ENCODE measurements at places on chromosomes 12 and 14.

- DNase-seq: no peak
These were observed 14.0 kb downstream of the TAMALIN start for GRCh38 chr12:52020539-52021336.

GRCh38 chr14:88023658-88024187 lies 18.8 kb downstream of the GPR65 start:
- no peak for DNase-seq

- DNase-seq: no peak
These were observed 1.4 kb upstream of the STON2 start for GRCh38 chr14:81401420-81402122.

DNA sequence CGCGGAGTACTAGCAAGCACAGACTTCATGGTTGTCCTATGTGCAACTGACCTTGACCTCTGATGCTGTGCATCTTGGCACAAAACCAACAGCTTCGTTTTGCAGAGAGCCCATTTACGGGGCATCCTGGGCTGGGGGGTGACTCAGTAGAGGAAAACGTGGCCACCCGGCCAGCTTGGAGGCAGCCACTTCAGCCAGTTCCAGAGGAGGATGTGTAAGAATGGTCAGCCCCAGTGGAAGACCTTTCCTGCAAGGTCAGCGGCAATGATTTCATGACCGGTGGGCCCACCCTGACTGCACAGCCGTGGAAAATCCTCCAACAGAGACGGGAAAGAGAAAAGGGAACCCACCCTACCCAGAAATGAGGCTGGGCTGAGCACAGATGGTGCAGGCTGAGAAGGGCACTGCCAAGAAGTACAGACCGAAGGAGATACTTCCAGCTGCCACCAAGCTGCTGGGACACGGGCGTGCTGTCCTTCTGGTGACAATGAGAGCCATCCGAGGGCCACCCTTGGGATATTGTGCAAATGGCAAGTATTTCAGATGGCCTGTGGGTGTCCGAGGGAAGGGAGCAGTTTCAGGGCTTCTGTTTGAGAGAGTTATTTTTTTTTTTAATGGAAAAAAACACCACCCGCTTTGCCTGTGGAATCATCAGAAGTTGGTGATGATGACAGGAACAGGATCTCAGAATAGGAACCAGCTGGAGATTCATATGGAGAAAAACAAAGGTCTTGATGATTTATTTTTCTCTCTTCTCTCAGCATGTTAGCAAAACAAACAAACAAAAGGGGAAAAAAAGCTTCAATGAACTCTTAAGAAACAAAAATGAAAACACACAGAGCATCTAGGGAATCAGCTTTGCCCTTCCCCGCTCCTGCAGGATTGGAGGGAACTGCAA lies 120.2 kb upstream of the RFLNA start:
- DNase-seq: no peak

DNA sequence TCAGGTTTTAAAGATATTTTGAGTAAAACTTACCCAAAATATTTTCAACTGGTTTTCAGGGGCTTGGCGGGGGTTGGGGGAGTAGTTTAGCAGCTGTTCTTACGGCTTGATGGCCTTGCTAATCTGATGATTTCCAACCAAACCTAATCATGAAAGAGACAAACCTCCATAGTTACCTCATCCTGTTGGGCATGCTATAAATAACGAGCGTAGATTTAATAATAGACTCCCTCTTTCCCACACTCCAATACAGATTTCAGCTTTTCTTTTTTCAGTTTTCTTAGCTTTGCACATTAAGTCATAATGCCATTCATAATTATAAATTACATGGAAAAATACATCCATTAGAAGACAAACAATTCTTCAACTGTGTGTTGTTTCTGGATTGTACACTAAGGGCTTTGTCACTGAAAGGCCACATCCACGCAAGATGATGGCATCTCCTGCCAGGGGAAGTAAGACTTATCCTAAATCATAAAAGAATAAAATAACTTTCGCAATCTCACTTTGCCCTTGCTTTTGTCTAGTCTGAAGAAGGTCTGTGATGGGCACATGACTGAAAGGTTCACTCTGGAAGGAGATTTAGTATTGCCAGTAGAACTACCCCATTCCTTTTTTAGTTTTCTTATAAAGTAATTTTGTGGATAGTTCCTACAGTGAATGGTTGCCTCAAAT lies 23.2 kb downstream of the ITPR2 start:
- DNase-seq: no peak

- no peak for DNase-seq
These were observed 57.0 kb upstream of the ETV6 start for GRCh38 chr12:11592484-11592883.

DNA sequence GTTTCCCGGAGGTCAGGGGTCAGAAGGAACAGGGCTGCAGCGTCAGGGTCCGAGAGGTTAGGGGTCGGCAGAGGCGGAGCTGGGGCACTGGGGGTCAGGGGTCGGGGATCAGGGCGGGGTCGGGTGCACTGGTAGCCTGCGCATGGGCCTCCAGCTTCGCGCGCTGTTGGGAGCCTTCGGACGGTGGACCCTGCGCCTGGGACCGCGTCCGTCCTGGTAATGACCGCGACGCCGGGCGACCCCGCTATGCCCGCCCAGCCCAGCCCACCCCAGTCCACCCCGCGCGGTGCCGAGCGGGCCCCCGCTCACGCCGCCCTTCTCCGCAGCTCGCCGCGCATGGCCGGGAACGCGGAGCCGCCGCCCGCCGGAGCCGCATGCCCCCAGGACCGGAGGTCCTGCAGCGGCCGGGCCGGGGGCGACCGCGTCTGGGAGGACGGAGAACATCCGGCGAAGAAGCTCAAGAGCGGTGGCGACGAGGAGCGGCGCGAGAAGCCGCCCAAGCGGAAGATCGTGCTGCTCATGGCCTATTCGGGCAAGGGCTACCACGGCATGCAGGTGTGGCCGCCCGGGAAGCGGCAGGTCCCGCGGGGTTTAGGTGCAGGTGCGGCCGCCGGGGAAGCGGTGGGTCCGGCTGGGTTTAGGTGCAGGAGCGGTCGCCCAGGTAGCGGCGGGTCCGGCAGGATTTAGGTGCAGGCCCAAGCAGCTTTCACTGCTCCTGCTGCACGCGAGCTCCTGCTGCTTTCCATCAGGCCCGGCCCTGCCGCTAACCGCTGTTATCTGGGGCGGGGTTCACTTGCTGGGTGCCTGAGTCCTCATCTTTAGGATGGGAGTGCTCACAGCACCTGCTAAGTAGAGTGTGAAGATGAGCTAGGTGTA lies 743 bp downstream of the PUS1 start:
- peak; percentile 8 for DNase-seq

GRCh38 chr14:59852350-59852749 lies 18.2 kb downstream of the RTN1 start:
- no peak for DNase-seq

DNA sequence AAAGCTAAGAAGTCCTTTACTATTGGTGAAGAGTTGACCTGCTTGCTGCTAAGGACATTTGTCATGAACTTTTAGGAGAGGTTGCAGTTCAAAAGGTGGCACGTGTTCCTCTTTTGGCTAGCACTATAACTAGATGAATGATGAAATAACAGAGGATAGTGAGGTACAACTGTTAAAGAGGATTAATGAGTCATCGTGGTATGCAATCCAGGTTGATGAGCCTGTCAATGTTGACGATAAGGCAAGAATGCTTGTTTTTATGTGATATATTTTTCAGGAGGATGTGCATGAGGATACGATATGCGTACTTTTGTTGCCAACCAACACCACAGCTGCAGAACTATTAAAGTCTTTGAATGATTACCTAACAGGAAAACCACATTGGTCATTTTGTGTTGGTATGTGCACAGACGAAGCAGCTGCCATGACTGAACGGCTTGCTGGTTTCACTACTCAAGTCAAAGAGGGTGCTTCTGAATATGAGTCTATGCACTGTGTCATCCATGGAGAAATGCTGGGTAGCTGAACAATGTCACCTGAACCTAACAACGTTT lies 10.6 kb downstream of the CEP128 start:
- no peak for DNase-seq

- DNase-seq: no peak
These were observed 84.4 kb downstream of the NINJ2 start for GRCh38 chr12:578748-579419.

- DNase-seq: no peak
These were observed 144.4 kb upstream of the PWP1 start for GRCh38 chr12:107541001-107541705.
